ENCODE measurements at places on chromosomes 6 and 20.

- H3K27me3 ChIP-seq, result no peaks in the 10 kb centered on the region
- H3K36me3 ChIP-seq, result no peaks in the 10 kb centered on the region
- no peaks in the 10 kb centered on the region for H3K4me1 ChIP-seq
- DNase-seq, result peak; percentile 16
These were observed 167.2 kb upstream of the THEMIS start for GRCh38 chr6:128068119-128068479.

DNA sequence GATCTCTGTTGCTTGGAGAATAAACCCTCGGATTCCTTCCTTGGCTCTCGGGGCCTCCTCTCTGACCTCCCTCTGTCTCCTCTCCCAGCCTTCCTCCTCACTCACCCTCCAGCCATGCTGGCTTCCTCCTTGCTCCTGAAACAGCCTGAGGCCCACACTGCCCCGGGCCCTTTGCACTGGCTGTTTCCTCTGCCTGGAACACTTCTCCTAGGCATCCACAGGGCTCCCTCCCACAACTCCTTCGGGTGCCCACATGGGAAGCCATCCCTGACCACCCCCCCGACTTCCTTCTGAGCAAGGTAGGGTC lies 87.7 kb downstream of the CEBPB start:
- H3K4me3 ChIP-seq, result no peak overlapping the region
- H3K4me1 ChIP-seq, result peaks cover 35% of the 10 kb centered on the region
- DNase-seq, result no peak
- no peaks in the 10 kb centered on the region for H3K36me3 ChIP-seq
- peak overlapping the region; percentile 13 for H3K27ac ChIP-seq

DNA sequence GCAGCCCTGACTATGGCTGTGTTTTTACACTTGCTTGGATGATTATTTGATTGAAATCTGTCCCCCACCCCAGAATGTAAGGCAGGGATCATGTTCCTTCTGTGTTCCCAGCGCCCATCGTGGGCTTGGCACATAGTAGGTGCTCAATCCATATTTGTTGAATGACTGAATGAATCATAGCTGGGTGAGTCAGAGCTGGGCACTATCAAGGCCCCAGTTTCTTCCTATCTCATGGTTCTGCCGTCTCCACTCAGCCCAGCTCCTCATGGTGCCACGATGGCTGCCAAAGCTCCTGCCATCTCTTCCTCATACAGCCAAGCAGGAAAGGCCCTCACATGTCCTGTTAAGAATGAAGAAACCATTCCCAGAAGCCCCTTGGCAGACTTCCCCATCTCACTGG lies 29.0 kb downstream of the CEBPB start:
- peaks cover 2% of the 10 kb centered on the region for H3K27me3 ChIP-seq
- H3K4me3 ChIP-seq, result no peak overlapping the region
- DNase-seq, result no peak
- no peaks in the 10 kb centered on the region for H3K36me3 ChIP-seq
- H3K4me1 ChIP-seq, result no peaks in the 10 kb centered on the region

DNA sequence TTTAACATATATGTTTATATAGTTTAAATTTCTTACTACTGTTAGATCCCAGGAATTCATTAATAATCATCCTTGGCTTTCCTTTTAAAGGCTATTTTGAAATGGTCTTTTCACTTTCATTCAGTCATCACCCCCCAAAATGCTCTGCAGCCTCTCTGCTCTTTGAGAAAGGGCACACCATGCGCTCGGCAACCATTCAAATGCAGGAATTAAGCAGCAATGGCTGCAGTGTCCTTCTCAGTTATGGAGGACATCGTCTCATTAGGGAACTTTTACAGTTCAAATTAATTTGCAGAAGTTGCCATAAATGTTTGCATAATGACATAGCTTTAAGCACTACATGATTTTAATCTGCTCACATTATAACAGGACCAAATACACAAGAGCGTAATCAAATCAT lies 6.3 kb downstream of the TUBB1 start:
- no peak overlapping the region for H3K27ac ChIP-seq
- no peak for DNase-seq
- H3K4me3 ChIP-seq, result no peak overlapping the region
- peaks cover 2% of the 10 kb centered on the region for H3K4me1 ChIP-seq

GRCh38 chr6:10180138-10181074 lies 234.5 kb downstream of the TFAP2A start:
- DNase-seq, result no peak
- H3K36me3 ChIP-seq, result no peaks in the 10 kb centered on the region
- no peak overlapping the region for H3K27ac ChIP-seq
- H3K27me3 ChIP-seq, result no peaks in the 10 kb centered on the region
- peaks cover 2% of the 10 kb centered on the region for H3K4me1 ChIP-seq

DNA sequence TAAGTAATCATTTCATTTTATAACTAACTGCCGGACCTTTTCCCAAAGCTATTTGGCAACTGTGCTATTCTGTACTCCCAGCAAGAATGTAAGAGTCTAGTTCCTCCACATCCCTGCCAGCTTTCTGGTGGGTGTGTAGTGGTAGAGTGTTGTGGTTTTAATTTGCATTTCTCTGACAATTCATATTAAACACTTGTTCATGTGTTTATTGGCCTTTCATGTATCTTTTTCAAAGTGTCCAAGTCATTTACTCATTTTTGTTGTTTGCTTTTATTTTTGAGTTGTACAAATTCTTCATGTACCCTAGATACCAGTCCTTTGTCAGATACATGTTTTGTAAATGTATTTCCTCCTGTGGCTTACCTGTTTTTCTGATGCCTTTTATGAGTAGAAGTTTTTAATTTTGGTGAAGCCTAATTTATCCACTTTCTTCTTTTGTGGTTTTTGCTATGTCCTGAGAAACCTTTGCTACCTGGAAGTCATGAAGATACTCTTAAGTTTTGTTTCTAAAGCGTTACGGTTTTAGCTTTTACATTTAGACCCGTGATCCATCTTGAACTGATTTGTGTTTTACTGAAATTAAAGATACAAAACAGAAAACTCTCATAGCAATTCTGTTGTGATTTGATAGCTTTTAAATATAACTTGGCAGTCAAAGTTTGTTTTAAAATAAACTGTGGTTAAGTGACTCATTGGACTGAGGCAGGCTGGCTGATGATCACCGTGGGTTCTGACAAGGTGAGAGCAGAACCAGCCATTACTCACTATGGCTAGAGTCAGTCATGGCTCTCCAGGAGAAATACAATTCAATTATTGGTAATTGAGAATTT lies 8.0 kb downstream of the MYLIP start:
- no peak overlapping the region for H3K27ac ChIP-seq
- H3K4me3 ChIP-seq, result no peak overlapping the region
- H3K4me1 ChIP-seq, result peaks cover 31% of the 10 kb centered on the region
- peaks cover 15% of the 10 kb centered on the region for H3K36me3 ChIP-seq

GRCh38 chr20:12072221-12072953 lies 154.7 kb downstream of the BTBD3 start:
- no peak for DNase-seq
- no peaks in the 10 kb centered on the region for H3K4me1 ChIP-seq
- no peaks in the 10 kb centered on the region for H3K36me3 ChIP-seq

DNA sequence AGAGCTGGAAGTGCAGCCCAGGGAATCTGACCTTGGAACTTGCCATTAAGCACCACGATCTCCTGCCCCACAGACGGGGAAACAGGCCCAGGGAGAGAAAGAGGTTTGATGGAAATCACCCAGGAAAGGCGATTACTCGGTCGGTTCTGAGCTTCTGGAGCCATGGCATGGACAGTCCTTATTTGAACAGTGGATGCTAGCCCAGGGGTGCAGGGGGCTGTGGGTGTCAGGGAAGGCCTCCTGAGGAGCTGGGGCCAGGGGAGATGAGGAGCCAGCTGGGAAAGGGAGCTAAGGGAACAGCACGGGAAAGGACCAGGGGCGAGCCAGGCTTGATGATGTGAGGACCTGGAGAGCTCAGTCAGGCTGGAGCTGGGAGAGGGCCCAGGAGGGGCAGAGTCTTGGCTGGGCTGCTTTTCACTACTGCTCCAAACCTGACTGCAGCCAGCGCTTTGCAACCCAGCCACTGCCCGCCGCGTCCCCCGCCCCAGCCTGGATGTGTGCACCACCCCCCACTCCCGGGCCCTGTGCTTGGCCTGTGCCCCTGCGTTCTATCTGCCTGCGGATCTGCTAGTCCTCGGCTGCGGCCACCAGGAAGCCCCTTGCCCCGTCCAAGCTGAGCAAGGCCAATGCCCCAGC lies 17.8 kb downstream of the SUN5 start:
- H3K27ac ChIP-seq, result no peak overlapping the region
- no peaks in the 10 kb centered on the region for H3K36me3 ChIP-seq
- no peak overlapping the region for H3K4me3 ChIP-seq
- peaks cover 7% of the 10 kb centered on the region for H3K4me1 ChIP-seq
- no peak for DNase-seq
- peaks cover 2% of the 10 kb centered on the region for H3K27me3 ChIP-seq

All from muscle of leg (tissue), 16 donors.